ENCODE measurements at places on chromosomes 6 and 20. TPM values are rescaled to one million over a fixed set of nuclear protein-coding genes. Genes with fewer than 3 reads are reported as not detected.

LY6G6C gene
- total RNA-seq: 1.8 TPM

ASIP gene
- not detected for total RNA-seq

BEND3 gene
- total RNA-seq: 10.9 TPM

- DNase-seq: no peak
These were observed 69.4 kb downstream of the JPH2 start for GRCh38 chr20:44117296-44118184.

- no peak for DNase-seq
These were observed 562.2 kb downstream of the KIF16B start for GRCh38 chr20:16011056-16011455.

GRCh38 chr20:31485450-31486339 lies 10.6 kb downstream of the REM1 start:
- peak; percentile 69 for DNase-seq

DNA sequence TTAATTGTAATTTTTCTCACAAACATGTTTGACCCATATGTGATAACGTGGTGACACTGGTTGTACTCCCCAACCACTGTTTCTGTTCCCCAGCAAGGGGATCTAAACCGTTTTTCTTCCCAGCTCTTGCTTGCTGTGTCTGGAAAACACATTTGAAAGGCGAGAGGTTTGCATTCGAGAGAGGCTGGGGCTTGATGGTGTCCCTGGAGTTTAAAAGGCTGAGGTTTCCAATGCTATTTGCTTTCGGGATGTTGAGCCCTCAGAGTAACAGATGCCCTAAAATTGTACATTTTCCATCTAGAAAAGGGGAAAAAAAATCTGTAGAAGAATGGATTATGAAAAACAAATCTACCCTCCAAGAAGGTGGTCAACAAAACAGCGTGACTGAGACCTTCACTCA lies 35.4 kb downstream of the AKAP12 start:
- no peak for DNase-seq

DNA sequence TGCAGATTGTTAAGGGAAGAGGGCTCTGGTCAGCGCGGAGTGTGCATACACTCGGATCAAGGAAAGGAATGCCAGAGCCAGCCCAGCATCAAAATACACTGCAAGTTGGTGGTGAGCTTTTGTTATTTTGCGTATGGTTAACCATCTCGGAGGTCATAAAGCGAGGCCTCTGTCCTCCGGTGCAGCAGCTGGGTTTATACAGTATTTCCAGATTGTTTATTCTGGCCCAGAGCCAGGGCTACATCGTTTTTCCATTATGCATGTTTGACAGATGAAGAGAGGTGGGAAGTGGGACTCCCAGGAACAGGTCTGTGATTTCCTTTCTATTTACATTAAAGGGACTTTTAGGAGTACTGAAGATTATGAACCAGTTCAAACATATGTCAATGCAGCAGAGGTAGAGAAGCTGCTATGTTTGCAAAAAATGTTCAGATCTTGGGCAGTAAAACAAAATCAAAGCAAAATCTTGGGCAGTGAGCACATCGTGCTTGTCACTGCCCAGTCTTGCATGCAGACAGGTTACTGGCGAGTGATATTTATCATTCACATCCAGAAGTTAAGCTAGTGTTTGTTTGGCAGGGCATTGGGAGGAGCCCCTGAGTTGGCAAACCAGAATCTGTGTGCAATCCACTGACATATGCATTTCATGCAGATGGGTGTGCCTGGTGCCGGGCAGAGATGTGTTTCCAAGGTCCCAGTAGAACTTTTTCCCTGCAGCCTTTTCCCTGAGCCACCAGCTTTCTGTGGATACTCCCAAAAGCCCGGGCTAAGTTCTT lies 256.3 kb upstream of the TAB2 start:
- no peak for DNase-seq

DNA sequence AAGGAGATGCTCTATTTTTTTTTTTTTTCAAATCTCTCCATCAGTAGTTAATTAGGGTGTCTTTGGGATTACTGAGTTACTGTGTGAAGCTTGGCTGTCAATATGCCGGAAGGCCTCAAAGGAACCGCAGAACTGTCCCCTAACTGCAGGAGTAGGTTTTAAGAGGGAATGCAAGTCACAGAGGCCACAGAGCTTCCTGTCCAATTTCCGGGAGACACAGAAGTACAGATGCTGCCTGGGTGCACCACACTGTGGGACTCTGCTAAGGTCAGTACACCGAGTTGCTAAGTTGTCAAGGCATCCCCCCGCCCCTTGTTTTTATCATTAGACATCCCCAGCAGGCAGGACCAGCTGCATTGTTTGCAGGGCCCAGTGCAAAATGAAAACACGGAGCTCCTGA lies 120.2 kb upstream of the RAB32 start:
- DNase-seq: no peak

- peak; percentile 37 for DNase-seq
These were observed 6.9 kb downstream of the HLA-DPB1 start for GRCh38 chr6:33082702-33083101.

- DNase-seq: no peak
These were observed 444.1 kb upstream of the SOX4 start for GRCh38 chr6:21149470-21149869.

GRCh38 chr20:59429396-59429795 lies 129.0 kb downstream of the EDN3 start:
- DNase-seq: no peak

DNA sequence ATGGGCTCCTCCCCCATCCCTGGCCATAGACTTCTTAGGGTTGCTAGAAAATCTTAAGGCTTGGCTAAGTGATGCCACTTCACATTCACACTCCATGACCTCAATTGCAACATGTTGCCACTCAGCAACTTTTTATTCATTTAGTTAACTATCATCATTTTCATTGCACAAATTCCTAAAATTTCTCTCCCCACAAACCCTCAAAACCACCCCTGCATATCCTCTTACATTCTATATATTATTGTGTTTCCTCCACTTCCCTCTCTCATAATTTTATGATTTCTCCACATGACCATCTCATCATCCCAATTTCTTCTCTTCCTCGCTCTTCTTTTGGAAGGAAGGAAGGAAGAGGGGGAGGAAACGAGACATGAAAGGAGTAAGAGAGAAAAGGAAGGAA lies 436.0 kb downstream of the HACE1 start:
- DNase-seq: no peak

DNA sequence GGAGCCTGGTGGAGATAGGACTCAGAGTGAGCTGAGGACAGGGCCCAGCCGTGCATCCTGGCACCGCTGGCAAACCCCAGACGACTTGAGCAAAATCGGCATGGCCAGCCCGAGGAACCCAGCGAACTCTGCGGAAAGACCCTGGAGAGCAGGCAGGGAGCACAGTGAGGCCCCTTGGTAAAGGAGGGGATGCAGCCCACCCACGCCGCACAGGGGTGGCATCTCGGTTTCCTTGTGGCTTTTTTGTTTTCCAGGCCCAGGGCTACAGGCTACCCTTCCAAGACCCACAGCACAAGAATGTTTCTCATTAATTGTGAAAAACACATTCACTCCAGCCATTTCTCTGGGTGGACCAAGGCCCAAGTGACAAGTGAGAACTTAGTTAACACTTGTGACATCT lies 71.4 kb downstream of the BMP7 start:
- no peak for DNase-seq

- no peak for DNase-seq
These were observed 504.5 kb downstream of the CD83 start for GRCh38 chr6:14622085-14622484.

DNA sequence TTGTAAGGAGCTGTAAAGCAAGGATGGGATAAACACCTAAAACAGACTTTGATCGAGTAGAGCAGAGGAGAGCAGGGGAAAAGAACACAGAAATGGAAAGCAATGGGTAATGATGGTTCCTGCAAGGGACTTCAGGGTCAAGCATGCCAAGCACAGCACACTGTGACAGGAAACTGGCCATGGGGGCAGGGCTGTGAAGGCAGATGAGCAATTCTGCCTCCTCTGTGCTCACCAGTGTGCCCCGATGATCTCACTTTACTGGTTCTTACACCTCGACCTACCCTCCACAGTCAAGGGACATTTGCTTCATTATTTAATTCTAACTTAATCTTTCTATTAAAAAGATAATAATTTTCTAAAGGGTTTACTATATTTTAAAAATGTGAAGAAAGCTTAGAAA lies 21.6 kb upstream of the MYB start:
- DNase-seq: no peak
